ENCODE measurements at places on chromosomes 3 and 15. TPM values are rescaled to one million over a fixed set of nuclear protein-coding genes. Genes with fewer than 3 reads are reported as not detected.
A peak's percentile ranks its signal among the peaks of the same experiment; 100 is the strongest.

GRCh38 chr3:15896500-15896899, 98.7 kb upstream of the ANKRD28 start:
- DNase-seq, result no peak
- H3K27me3 ChIP-seq, result no peaks in the 10 kb centered on the region
- no peaks in the 10 kb centered on the region for H3K36me3 ChIP-seq
- no peak overlapping the region for H3K27ac ChIP-seq

- peaks cover 54% of the 10 kb centered on the region for H3K4me1 ChIP-seq
- DNase-seq, result no peak
- no peaks in the 10 kb centered on the region for H3K27me3 ChIP-seq
- peaks cover 1% of the 10 kb centered on the region for H3K36me3 ChIP-seq
These were observed 616.0 kb upstream of the TBL1XR1 start for GRCh38 chr3:177813322-177813721.

GRCh38 chr3:1700650-1701049, 398.0 kb upstream of the CNTN4 start:
- no peaks in the 10 kb centered on the region for H3K27me3 ChIP-seq
- H3K27ac ChIP-seq, result no peak overlapping the region
- no peak for DNase-seq
- H3K4me1 ChIP-seq, result no peaks in the 10 kb centered on the region
- H3K4me3 ChIP-seq, result no peak overlapping the region

GRCh38 chr15:88238618-88239430, 17.7 kb downstream of the NTRK3 start:
- H3K4me3 ChIP-seq, result no peak overlapping the region
- H3K27ac ChIP-seq, result no peak overlapping the region
- no peaks in the 10 kb centered on the region for H3K4me1 ChIP-seq
- DNase-seq, result no peak
- no peaks in the 10 kb centered on the region for H3K36me3 ChIP-seq

- no peaks in the 10 kb centered on the region for H3K36me3 ChIP-seq
- DNase-seq, result no peak
- no peaks in the 10 kb centered on the region for H3K27me3 ChIP-seq
- H3K4me1 ChIP-seq, result no peaks in the 10 kb centered on the region
These were observed 782.5 kb upstream of the SEMA6D start for GRCh38 chr15:46934851-46935250.

DNA sequence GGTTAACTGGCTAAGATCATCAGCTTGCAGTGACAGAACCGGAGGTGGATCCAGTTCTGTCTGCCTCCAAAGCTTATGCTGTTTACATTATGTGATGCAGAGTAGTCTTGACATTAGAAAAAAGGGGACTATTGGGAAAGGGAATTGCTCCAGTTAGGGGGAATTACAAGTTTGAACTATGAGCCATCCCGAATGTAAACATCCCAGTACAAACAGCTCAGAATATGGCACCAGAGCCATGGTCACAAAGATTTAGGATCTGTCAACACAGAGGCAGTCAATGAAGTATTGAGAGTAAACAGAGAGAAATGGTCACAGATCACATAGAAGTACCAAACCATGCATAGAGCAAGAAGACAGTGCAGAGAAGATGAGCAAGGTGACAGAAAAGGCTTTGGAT, 39.8 kb upstream of the CRTC3 start:
- no peak overlapping the region for H3K4me3 ChIP-seq
- no peak for DNase-seq
- H3K4me1 ChIP-seq, result no peaks in the 10 kb centered on the region

DNA sequence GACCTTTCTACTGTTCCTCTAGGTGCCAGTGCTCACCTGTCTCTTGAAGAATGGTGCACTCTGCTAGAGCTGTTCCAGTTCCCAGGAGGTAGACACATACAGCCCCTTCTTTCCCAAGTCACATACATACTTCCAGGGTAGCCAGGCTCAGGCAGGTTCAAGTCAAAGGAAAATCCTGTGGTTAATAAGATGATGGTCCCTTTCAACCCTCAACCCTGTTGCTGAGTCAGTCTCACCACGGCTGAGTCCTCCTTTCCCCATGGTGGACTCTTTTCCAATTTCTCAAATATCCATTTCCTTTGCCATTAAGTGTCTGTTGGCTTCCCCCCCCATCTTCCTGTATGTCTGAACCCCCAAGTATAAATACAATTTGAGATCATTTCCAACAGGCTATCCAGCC, 56.1 kb upstream of the ACAN start:
- H3K4me1 ChIP-seq, result peaks cover 27% of the 10 kb centered on the region
- DNase-seq, result no peak
- no peak overlapping the region for H3K4me3 ChIP-seq
- peak overlapping the region; percentile 45 for H3K27ac ChIP-seq

DNA sequence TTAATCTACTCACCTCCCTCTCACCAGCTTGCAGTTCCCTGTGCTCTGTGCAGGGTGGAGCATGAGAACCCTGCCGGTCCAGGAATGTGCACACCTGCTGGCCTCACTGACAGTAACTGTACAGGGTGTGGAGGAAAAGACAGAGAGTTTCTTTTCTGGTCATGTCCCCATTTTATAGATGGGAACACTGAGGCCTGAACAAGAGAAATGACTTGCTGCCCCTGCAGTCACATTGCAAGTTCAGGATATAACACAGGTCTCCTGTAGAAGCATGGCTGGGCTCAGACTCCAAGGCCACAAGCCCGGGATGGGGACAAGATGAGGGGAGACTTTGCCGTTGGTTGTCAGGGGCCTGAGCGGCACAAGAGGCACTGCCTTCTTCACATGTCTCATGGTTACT, 23.3 kb downstream of the SLC28A1 start:
- no peaks in the 10 kb centered on the region for H3K36me3 ChIP-seq
- DNase-seq, result no peak
- H3K4me1 ChIP-seq, result peaks cover 24% of the 10 kb centered on the region
- no peaks in the 10 kb centered on the region for H3K27me3 ChIP-seq

MYO5C gene
- 2.7 TPM for total RNA-seq

LDHAL6B gene
- not detected for total RNA-seq

CKMT1B gene
- not detected for total RNA-seq

SLC22A14 gene
- 0.47 TPM for total RNA-seq

All from osteocyte (in vitro differentiated cells).